Stimulated activated CD4-positive, alpha-beta T cell treated with anti-CD3 and anti-CD28 coated beads, Interleukin-1b, Interleukin-23, amount 100 ng/mL, for 1 hour (primary cell): ENCODE measurements at places on chromosomes 1 and 21.

GRCh38 chr1:204726478-204726877, 40.9 kb upstream of the LRRN2 start:
- no peak for DNase-seq

DNA sequence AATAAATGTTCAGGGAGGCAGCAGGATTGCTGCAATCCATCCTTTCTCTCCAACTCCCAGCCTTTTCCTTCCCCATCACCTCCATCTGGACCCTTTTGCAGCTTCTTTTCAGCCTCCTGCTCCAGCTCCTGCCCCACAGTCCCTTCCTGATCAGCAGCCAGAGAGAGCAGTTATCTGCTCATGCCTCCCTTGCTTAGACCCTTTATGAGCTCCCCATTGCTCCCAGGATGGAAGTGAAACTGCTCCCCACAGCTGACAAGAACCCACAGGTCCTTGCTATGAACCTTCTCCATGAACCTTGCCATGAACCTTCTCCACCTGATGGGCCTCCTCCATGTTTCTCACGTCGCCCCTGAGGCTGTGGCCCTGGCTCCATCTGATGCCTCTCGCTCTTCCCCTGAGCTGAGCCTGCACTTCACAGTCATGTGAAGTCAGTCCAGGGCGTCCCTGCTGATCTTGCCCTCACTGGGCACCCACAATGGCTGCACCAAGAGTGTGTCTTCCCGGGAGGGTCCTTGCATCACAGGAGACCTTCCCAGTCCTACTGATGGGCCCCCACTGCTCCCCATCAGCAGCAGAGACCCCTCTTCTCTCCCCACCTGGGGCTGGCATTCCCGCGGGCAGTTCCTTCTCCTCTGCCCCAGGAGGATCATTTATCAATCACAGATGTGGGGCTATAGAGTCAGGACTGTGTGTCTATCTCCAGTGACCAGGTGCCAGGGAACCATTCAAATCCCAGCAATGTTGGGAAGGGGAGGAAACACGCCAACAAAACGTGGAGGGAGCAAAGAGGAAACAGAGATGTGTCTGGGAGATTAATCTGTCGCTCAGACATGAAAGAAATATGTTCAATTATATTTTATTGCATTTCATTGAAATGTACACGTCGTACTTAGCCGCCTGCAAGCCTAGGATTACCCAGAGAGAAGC, 73.1 kb downstream of the MATN1 start:
- DNase-seq, result no peak

GRCh38 chr21:17697473-17697872, 84.8 kb upstream of the BTG3 start:
- no peak for DNase-seq

DNA sequence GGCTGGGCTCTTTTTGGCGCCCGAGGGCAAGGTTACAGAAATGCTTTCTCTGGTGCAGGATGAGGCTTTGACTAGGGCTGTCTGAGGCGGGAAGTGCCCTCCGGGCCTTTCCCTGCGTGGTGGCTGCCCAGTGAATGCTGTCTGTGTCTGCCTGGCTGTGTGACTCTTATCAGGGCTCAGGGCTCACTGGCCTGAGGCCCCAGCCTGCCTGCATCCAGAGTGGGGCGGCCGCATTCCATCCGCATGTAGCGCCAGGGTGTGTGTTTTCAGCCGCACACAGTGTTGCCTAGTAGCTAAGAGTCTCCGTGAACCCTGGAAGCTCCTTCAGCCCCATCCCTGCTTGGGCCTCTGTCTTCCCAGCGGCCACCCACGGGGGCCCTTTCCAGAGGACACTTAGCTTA, 59.1 kb downstream of the FAAP20 start:
- no peak for DNase-seq
